ENCODE measurements at places on chromosomes 4 and X. TPM values are rescaled to one million over a fixed set of nuclear protein-coding genes. Genes with fewer than 3 reads are reported as not detected.

- DNase-seq, result peak; percentile 16
Measured at GRCh38 chrX:119475389-119476101, 7.3 kb downstream of the SLC25A5 start.

- DNase-seq, result peak; percentile 56
Measured at GRCh38 chr4:20019310-20020015, 232.2 kb upstream of the SLIT2 start.

- no peak for DNase-seq
Measured at GRCh38 chr4:85823295-85823694, 348.3 kb downstream of the ARHGAP24 start.

SULT1B1 gene
- total RNA-seq, result 0.11 TPM

ADH1B gene
- not detected for total RNA-seq

PPP4R3C gene
- total RNA-seq, result not detected

KCTD8 gene
- 0.68 TPM for total RNA-seq

Data from astrocyte (in vitro differentiated cells and primary cell).